Hindlimb muscle (tissue), 1 donor: ENCODE measurements at places on chromosomes 16 and 17. TPM values are rescaled to one million over a fixed set of nuclear protein-coding genes. Genes with fewer than 3 reads are reported as not detected.

- DNase-seq, result no peak
Observed at GRCh38 chr16:80198311-80199299, 342.2 kb upstream of the DYNLRB2 start.

Gene PRSS21
- not detected for polyA plus RNA-seq

Gene SMPD3
- 0.68 TPM for polyA plus RNA-seq

DNA sequence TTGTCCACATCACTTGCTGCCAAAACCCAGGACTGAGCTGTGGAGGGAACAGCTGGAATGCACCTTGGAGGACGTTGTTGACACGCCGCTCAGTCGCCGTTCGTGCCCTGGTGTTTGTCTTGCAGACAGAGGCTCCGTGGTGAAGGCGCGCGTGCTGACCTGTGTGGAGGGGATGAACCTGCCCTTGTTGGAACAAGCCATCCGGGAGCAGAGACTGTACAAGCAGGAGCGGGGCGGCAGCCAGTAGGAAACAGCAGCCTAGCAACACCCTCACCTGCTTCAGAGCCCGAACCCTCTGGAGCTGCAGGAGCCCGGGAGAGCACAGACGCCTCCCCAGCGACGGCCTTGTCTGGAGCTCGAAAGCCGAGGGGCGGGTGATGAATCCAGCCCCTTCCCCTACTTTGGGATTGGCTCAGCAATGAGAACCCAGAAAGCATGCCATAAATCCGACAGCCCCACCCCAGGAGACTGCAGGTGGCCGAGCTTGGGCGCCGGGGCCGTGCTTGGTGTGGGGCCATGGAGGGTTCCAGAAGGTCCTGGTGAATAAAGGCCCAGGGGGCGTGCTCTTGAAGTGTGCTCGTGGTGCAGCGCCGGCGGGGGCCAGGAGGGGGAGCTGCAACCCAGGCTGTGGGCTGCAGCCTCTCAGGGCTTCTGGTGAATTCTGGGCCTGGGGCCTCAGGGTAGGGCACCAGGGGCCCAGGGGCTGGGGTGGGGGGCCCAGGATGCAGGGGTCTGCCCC, 470 bp upstream of the CDK3 start:
- DNase-seq, result no peak

Gene TBC1D3L
- polyA plus RNA-seq, result 28.1 TPM

Gene CDT1
- 8.5 TPM for polyA plus RNA-seq

GRCh38 chr16:62853887-62854286, 817.6 kb upstream of the CDH8 start:
- no peak for DNase-seq

GRCh38 chr16:85931596-85932402, 32.8 kb downstream of the IRF8 start:
- DNase-seq, result no peak

DNA sequence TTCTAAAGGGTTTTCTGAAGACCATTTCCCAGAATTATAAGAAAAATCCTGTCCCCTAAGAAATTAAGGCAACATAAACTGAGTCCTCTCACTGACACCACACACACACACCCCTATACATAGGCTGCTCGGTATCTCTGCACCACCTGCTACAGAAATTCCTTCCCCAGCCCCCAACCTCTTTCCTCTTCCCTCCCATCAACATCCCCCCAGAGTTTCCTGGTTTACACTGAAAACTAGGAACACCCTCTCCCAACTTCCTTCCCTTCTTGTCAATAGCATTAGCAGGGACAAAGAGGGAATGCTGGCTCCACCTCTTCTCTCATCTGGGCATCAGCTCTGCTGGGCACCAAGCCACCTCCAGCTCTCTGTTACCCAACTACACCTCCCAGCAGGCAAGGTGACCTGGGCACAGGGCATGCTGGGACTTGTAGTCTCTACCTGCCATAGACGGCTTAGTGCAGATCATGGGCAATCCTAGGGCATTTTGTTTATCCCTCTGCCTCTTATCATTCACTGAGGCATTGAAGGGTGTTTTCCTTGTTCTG, 15.7 kb downstream of the CAVIN1 start:
- DNase-seq, result peak; percentile 75

Gene C17orf78
- polyA plus RNA-seq, result not detected

- DNase-seq, result no peak
Observed at GRCh38 chr17:59186850-59187249, 23.0 kb upstream of the SMG8 start.

- no peak for DNase-seq
Observed at GRCh38 chr16:12265108-12265507, 288.6 kb downstream of the SNX29 start.

Gene CCL22
- polyA plus RNA-seq, result 0.15 TPM

Gene HAP1
- polyA plus RNA-seq, result 0.05 TPM

DNA sequence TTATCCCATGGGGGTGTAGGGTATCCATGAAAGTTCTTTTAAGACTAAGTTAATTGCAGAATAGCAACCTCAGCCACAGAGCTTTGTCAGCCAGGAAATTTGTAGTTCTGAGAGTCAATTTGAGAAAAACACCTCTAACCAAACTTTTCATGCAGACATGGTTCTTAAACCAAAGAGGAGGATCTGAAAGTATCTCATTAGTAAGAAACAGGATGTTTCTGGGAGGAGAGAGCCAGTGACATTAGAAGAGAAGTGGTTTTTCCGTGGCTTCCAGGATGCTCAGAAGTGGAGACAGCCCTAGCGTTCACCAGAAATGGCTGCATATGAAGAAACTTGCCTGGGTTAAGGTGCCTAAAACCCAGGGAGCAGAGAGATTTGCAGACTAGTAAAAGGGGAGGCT, 7.9 kb downstream of the GNAO1 start:
- DNase-seq, result no peak
